Naive thymus-derived CD8-positive, alpha-beta T cell (primary cell): ENCODE measurements at places on chromosomes 6 and 20. TPM values are rescaled to one million over a fixed set of nuclear protein-coding genes. Genes with fewer than 3 reads are reported as not detected.

GRCh38 chr6:144055121-144055931 is 40.0 kb downstream of the SF3B5 start:
- peak; percentile 39 for DNase-seq

- no peak for DNase-seq
Measured at GRCh38 chr6:29617782-29618554, 15.0 kb downstream of the GABBR1 start.

GRCh38 chr20:7908905-7909304 is 31.4 kb downstream of the HAO1 start:
- no peak for DNase-seq

GRCh38 chr6:43223175-43223574 is 6.1 kb downstream of the DNPH1 start:
- DNase-seq, result no peak

DNA sequence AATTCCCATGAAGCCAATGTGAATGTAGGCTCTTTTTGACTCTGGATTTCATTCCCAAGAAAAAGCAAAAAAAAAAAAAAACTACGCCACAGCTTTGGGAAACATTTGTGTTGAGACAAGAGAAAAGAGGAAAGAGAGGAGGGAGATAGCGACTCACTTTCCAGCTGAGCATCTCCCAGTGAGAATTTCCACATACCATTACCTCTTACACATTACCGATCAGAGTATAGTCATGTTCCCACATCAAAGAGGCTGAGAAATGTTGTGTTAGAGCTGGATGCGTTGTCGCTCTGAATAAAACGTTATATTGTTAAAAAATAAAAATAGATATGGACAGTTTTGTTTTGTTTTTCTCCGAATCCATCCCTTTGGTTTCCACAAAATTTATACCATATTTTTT is 1019.3 kb upstream of the ADGRB3 start:
- no peak for DNase-seq

GRCh38 chr6:3318226-3318625 is 59.5 kb downstream of the PSMG4 start:
- no peak for DNase-seq

GRCh38 chr6:29557320-29557719 is 2.2 kb downstream of the UBD start:
- no peak for DNase-seq

DNA sequence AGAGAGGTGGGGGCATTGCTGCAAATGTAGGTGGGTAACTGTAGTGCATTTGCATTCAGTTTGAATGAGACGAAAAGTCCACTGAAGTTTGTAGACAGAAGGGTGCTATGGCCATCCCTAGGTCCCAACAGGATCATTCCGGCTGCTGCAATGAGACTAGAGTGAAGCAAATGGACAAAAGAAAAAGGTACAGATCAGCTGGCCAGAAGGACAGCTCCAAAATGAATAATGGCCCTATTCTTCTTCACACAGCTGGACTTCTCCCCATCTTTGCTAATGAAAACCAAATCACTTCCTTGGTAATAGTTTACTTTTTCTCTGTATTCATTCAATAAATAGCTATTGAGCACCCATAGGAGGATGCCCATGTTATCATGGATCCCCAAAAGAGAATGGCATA is 56.4 kb upstream of the TPD52L1 start:
- DNase-seq, result no peak

DNA sequence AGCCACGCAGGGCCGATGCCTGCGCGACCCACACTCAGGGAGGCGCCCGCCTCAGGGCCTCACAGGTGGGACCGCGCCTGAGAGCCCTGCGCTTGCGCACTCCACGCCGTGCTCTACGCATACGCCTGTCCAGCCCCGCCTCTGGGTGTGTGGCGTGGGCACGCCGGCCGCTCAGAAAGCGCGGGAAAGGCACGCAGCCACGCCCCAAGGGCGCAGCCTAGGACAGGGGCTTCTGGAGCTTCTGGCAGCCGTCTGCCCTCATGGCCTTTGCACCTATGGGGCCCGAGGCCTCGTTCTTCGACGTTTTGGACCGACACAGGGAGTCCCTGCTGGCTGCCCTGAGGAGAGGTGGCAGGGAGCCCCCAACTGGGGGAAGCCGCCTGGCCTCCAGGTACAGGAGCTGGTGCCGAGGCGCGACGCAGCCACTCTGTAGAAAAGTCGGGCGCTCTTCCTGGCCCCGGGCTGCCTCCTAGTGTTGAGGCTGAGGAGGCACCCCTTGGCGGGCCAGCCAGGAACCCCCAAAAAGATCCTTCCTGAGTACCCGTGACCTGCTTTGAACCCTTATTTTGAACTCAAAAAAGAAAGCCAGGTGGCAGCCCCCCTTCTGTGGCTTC is at the start of gene SPO11:
SPO11 (plus strand) TSS at position 196 of the 614 bp plus-strand sequence; CDS start at position 261, 65 bp downstream.
- no peak for DNase-seq

DNA sequence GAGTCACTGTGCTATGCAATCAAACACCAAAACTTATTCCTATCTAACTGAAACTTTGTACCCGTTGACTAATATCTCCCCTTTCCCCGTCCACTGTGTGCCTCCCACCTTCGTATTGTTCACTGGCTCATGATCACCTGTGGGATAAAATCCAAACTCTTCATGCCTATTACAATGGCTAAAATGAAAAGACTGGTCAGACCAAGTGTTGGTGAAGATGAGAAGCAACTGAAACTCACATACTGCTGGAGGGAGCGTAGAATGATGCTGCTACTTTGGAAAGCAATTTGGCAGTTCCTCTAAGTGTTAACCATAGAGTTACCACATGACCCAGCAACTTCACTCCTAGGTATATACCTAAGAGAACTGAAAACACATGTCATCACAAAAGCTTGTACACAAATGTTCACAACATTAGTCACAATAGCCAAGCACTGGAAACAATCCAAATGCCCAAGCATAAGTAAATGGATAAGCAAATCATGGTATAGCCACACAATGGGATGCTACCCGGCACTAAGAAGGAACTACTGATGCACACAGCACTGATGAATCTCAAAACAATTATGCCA is 13.1 kb downstream of the RPS10 start:
- DNase-seq, result no peak

GRCh38 chr20:37757550-37757949 is 63.7 kb downstream of the CTNNBL1 start:
- no peak for DNase-seq

- DNase-seq, result peak; percentile 42
Measured at GRCh38 chr20:3209257-3209945, at the start of gene ITPA. ITPA (plus strand) TSS chr20:3209498; CDS start chr20:3209552, 54 bp downstream.

GRCh38 chr6:12990162-12990561 is 273.6 kb downstream of the PHACTR1 start:
- no peak for DNase-seq

GRCh38 chr6:135022050-135022697 is 32.4 kb downstream of the HBS1L start:
- DNase-seq, result no peak

GRCh38 chr6:82984720-82985119 is 80.9 kb downstream of the UBE3D start:
- no peak for DNase-seq

DNA sequence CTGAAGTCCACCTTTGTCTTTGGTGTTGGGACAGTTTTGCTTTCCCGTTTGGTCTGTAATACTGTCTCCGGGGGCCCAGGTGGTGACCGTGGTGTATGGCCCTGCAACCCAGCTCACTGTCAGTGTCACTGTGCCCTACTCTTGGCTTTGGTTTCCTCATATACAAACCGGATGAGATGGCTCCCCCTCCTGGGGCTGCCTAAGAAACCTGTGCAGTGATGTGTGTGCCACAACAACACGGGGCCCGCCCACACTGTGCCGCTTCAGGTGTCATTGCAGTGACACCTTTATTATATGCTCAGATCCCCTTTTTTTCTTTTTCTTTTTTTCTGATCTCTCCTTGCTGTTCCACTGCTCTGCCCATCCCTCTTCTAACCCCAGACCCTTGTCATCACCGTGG is 73.9 kb downstream of the RAMACL start:
- no peak for DNase-seq

DNA sequence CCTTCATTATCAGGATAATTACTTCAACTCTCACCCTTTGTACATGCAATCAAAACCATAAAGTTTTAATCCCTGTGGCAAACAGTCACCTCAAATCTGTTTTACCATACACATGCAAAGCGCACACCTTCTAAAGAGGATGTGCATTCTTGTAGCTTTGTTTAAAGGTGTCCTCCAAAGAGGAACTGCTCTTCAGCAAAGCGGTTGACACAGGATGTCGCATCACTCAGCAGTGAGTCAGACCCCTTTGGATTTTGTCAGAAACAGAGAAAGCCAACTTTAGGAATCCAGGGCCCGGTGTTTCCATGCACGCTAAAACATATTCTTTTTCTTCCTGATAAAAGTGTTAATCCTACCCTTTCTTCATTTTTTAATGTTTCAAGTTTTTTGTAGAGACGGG is 268.3 kb upstream of the ARID1B start:
- no peak for DNase-seq

DNA sequence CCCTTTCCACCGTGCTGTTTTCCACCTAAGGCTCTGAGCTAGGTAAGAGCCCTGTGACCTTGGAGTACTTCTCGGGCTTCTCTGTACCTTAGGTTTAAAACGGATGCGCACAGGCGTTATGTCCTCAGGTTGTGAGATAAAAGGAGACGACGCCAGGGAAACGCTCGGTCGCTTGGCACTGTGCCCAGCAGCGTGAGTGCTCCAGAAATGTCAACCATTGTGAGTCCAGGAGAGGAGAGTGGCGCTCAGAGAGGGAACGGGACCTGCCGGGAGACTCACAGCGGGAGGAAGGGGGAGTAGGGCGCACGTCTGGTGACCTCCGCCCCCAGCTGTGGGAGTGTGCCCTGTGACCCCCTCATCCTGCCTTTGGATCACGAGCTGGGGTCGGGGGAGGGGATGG is 33.8 kb upstream of the SCRT2 start:
- no peak for DNase-seq

DNA sequence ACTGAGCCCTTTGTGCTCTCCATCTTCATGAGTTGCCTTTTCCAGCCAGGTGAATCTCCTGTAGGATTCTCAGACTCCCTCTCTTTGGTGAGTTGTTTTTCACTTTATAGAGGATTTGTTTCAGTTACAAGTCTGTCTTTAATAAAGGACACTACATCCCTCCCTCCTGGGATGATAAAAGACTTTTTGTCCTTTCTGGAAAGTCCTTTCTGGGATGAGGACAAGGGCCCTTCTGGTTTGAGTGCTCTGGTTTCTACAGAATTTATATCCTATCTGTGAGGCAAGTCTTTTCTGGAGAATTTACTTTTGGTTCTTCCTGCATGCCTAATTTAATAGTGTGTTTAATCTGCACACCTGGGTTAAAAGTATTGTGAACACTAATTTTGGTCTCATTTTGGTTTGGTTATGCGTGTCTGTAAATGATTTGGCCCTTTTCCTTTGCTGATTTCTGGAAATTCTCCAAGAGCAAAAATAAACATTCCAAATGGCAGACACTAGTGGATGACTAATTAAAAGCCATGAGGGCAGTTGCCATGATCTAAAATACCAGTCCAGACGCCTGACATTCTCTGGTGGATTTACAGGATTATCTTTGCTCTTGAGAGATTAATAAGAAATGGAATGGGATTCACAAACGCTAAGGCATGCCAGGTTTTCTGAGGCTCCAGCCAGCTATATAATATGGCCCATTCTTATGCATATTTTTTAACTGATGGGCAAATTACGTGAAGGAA is 44.8 kb downstream of the TCP11 start:
- DNase-seq, result no peak

GRCh38 chr6:49551078-49551865 is 804 bp downstream of the C6orf141 start:
- DNase-seq, result no peak

Gene C6orf163
- 3.8 TPM for total RNA-seq

Gene MC3R
- not detected for total RNA-seq

Gene HBS1L
- total RNA-seq, result 96.9 TPM

Gene PACSIN1
- total RNA-seq, result 0.41 TPM

Gene CST4
- not detected for total RNA-seq
